Right hindlimb (tissue), 1 donor: ENCODE measurements at places on chromosomes 1 and 21.

GRCh38 chr1:47814612-47815395 lies 182.4 kb downstream of the TRABD2B start:
- DNase-seq: peak; percentile 73

DNA sequence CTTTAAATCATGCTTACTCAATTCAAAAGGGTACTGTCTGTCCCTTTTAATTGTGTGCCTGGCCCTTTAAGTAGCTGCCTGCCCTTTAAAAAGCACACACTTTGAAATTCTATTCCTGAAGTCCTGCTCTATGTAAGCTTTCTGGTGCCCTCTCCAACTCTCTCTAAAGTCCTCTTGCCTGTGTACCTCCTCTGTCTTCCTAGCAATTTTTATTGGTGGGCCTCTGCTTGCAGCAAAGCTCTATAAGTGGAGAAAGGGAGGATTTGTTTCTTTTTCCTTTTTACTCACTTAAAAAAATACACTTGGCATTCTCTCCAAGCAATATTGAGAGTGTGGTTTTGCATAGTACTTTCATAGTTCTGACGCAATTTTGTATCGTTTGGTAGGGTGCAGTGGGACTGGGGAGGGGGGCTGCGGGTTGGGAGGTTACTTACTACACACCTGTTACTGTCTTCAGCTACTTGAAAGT lies 135.4 kb downstream of the LMO4 start:
- no peak for DNase-seq

GRCh38 chr1:42730002-42730401 lies 10.0 kb downstream of the CLDN19 start:
- no peak for DNase-seq

- DNase-seq: no peak
These were observed 532.8 kb downstream of the MATN1 start for GRCh38 chr1:30190511-30191153.

DNA sequence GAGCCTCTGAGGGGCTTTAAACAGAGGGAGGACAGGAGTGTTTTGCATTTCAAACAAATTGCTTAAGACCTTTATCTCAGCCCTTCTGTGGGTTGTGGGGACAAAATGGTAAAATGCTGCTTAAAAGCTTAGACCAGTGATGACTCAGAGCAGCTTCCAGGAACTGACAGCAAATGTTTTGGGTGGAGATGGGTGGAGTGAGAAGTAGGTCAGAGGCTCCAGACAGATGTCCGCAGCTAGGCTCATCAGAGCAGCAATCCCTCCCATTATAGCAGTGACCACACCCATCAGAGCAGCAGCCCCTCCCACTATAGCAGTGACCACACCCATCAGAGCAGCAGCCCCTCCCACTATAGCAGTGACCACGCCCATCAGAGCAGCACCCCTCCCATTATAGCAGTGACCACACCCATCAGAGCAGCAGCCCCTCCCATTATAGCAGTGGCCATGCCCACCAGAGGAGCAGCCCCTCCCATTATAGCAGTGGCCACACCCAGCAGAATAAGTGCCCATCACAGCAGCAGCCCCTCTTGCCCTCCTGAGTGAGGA lies 532.2 kb downstream of the MATN1 start:
- DNase-seq: no peak

DNA sequence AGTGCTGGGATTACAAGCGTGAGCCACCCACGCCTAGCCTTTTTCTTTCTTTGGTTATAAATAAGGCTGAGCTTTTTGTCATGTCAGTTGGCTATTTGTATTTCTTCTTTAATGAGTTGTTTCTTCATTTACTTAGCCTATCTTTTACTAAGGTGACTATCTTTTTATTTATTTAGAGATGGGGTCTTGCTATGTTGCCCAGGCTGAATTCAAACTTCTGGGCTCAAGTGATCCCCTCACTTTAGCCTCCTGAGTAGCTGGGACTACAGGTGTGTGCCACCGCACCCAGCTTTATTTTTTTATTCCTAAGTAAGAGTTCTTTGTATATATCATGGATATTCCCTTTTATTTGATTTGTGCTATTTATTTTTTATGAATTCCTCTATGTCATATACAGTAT lies 11.9 kb downstream of the DMBX1 start:
- no peak for DNase-seq

GRCh38 chr21:19013916-19014315 lies 610.3 kb upstream of the TMPRSS15 start:
- DNase-seq: no peak

DNA sequence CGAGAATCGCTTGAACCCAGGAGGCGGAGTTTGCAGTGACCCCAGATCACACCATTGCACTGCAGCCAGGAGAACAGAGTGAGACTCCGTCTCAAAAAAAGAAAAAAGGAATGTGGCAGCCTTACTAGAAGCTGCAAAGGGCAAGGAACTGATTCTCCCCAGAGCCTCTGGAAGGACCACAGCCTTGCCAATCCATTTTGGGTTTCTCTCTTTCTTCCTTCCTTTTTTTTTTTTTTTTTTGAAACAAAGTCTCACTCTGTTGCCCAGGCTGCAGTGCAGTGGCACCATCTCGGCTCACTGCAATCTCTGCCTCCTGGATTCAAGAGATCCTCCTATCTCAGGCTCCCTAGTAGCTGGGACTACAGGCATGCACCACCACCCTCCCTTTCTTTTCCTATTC lies 9.9 kb upstream of the IFNGR2 start:
- no peak for DNase-seq

DNA sequence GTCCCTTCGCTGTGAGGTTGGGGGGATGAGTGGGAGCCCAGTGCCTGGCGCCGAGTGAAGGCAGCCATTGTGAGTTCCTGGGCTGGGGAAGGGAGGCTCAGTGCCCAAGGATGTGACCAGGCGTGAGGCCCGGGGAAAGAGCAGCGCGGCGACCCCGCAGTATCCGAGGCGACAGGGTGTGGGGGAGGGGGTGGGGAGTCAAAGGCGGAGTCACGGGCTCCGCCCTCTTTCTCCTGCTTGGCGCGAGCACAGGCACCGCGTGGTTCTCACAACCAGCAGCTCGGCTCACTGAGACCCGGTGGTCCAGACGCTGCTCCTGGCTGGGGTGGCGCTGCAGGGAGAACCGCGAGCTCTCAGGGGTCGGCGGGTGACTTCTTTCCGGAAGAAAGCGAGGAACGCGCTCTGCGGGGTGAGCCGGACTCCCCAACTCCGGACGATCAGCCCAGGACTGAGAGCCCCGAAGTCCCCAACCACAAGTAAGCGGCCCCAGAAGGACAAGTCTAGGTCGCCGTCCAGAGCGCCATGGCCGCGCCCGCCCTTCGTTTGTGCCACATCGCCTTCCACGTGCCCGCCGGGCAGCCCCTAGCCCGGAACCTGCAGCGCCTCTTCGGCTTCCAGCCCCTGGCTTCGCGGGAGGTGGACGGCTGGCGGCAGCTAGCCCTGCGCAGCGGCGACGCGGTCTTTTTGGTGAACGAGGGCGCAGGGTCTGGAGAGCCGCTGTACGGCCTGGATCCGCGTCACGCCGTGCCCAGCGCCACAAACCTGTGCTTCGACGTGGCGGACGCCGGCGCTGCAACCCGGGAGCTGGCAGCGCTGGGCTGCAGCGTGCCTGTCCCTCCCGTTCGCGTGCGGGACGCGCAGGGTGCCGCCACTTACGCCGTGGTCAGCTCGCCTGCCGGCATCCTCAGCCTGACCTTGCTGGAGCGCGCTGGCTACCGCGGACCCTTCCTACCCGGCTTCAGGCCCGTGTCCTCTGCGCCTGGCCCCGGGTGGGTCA lies at the start of gene HPDL:
Gene HPDL (plus strand): TSS at position 269 of the 997 bp plus-strand sequence. CDS start 254 bp downstream, at position 523.
- peak; percentile 87 for DNase-seq

- DNase-seq: no peak
These were observed 4.9 kb downstream of the TOMM40L start for GRCh38 chr1:161230762-161231161.

DNA sequence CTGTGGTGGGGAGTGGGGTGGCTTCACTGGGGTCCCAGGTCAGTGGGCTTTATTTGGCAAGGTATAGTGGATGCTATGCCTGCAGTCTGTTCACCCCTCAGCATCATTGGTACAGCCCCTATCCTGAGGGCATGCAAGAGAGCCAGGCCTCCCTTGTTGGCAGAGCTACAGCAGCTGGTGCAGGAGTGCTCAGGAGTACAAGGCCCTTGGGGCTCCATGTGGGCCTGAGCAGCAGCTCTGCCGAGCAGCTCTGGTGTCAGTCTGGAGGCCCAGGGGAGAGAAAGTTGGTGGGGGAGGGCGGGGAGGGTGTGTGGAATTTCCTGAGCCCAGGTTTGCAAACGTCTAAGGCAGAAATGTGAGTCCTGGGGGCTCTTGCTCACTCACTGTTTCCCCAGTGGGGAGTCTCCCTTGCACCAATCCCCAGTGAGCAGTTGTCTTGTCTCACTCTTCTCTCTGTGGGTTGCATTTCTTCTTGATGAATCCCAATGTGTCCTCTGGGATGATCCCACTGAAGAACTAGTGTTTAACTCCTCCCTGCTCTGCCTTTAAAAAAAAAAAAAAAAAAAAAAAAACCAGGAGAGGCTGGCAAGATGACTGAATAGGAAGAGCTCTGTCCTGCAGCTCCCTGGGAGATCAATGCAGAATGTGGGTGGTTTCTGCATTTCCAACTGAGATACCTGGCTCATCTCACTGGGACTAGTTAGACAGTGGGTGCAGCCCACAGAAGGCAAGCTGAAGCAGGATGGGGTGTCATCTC lies 39.5 kb upstream of the CYP4X1 start:
- DNase-seq: no peak

DNA sequence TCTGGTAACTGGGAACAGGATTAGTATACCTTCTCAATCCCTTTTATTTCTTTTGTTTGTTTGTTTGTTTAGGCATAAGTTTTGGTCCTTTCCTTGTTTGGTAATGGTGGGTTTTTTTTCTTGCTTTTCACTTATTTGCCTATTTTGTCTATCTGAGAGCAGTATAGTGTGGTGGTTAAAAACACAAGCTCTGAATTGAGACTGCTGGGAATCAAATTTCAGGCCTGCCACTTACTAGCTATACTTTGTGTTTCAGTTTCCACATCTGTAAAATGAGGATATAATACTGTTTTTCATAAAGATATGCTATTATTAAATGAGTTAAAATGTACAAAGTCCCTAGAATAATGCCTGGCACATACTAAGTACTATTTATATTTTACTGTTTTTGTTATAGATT lies 81.6 kb upstream of the IVNS1ABP start:
- no peak for DNase-seq
